Colonic mucosa (tissue), 4 donors: ENCODE measurements at places on chromosomes 6 and 20. TPM values are rescaled to one million over a fixed set of nuclear protein-coding genes. Genes with fewer than 3 reads are reported as not detected.

GRCh38 chr6:65113581-65113980 is 593.4 kb downstream of the EYS start:
- H3K36me3 ChIP-seq, result no peaks in the 10 kb centered on the region
- H3K27ac ChIP-seq, result no peak overlapping the region
- H3K4me1 ChIP-seq, result no peaks in the 10 kb centered on the region
- H3K4me3 ChIP-seq, result no peak overlapping the region

DNA sequence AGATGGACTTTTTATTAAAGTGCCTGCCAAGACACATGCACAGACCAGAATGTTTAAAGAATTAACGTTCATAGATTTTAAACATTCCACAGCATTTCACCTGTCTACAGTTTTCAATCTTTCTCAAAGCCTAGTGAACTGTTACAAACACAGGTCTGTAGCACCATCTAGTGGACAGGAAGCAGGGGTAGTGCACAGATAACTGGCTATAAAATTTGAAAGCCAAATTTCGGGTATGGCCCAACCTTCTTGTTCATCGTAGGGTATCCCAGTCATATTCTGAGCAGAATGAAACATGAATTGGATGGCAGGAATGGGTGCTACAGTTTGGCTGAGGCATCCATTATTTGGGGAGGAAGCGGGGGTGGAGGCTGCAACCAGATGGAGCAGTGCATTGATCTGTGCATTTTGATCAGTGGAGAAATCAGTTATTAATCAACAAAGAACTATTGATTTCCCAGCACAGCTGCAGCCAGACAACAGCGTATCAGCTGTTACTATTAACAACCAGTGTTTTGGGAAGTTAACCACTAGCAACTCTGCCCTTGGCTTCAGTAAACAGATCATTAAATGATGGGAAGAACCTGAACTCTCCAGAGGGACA is 56.1 kb upstream of the B3GAT2 start:
- no peaks in the 10 kb centered on the region for H3K27me3 ChIP-seq
- no peak overlapping the region for H3K4me3 ChIP-seq
- DNase-seq, result no peak

DNA sequence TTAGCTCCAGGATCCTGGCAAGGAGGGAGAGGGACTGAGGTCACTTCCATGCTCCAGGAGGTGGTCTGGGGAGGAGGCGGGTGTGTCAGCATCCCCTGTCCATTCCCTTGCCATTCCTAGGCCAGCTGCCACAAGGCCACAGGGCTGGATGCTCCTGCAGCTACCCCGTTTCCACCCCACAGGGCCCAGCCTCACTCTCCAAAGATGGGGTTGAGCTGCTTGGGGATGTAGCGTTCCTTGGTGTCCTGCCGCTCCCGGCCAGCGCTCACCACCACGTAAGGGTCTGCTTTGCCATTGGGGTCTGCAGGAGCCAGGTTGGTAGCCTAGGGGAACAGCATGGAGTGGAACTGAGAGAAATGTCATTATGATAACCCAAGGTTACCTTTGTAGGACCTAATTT is 23.0 kb downstream of the ERGIC3 start:
- no peaks in the 10 kb centered on the region for H3K27me3 ChIP-seq
- H3K27ac ChIP-seq, result no peak overlapping the region
- DNase-seq, result no peak
- H3K4me1 ChIP-seq, result no peaks in the 10 kb centered on the region
- no peak overlapping the region for H3K4me3 ChIP-seq
- no peaks in the 10 kb centered on the region for H3K36me3 ChIP-seq

DNA sequence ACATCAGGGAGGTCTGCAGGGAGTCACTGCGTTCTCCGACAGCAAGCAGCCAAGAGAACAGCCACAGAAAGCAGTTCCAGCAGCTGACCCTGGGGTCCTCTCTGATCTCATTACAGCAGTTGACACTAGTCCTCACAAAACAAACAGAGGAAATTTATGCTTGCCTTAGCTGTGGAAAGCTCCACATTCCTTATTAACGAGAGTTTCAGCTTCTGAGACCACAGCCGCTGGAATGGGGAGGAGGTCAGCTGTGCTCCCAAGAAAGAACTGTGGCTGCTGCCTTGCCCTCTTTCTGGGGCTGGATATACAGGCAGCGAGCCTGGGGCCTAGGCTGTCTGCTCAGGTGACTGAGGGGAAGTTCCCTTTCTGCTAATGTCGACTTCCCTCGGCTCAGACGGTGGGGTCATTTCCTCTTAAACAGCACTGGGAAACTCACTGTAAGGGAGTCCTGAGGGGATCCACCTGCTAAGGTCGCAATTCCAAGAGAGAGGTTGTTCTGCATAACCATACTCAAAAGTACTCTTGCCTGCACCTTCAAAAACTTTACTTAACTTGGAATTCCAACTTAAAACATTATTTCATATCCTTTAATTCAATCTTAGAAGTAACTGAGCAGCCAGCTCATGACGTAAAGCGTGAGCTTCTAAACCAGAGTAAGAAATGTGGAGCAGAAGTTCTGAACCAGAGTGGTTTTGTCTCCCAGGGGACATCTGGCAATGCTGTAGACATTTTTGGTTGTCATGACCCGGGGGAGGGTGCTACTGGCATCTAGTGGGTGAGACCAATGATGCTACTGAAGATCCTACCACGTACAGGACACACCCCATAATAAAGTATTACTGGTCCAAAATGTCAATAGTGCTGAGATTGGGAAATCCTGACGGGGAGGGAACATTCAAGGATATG is 80.3 kb downstream of the BACH2 start:
- no peak overlapping the region for H3K4me3 ChIP-seq
- H3K27me3 ChIP-seq, result no peaks in the 10 kb centered on the region
- H3K36me3 ChIP-seq, result no peaks in the 10 kb centered on the region
- DNase-seq, result peak; percentile 22
- peaks cover 4% of the 10 kb centered on the region for H3K4me1 ChIP-seq
- no peak overlapping the region for H3K27ac ChIP-seq

Gene TSBP1
- total RNA-seq, result not detected

DNA sequence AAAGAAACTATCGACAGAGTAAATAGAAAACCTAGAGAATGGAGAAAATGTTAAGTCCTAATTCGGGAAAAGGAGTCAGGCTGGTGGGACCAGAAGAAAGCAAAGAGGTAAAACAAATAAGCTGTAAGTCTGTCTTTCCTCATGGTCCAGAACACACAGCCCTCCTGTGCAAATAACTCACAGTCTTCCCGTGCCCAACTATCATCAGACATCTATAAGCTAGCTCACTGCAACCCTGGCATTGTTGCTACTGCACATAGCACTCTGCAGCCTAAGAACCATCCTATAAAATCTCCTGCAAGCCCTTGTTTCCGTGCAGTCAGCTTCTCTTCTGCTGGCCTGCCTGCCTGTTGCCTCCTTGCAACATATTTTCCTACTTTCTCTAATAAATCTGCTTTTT is 17.4 kb downstream of the HLA-DRA start:
- H3K4me1 ChIP-seq, result no peaks in the 10 kb centered on the region
- no peaks in the 10 kb centered on the region for H3K27me3 ChIP-seq
- no peak overlapping the region for H3K27ac ChIP-seq
- no peaks in the 10 kb centered on the region for H3K36me3 ChIP-seq

DNA sequence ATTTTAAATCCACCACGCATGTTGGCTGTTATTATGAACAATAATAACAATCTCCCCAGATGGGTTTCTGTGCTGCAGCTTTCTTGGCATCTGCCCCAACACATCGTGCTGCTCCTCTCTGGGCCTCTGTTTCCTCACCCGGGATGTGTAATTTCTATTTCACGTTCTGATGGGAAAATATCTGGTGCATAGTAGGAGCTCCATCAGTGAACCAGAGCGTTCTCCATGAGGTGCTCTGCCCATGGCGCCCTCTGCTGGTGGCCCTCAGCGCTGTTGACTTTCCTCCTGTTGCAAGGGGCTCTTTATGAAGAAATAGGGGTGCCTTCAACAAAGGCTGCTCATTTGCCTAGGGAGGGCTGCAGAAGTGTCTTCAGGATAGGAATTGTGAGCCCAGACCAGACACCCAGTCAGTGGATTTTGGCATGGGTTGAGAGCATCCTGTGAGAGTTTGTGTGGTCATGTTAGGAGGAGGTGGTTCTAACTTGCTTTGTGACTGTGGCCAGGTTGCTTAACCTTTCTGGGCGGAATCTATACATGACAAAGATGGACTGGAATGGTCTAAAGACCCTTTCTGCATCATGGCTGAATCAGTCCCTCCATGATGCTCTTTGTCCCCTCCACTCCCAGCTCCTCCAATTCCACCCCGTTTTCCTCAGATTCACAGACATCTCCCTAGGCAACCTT is 8.1 kb downstream of the SCRT2 start:
- no peak overlapping the region for H3K27ac ChIP-seq
- peak; percentile 61 for DNase-seq
- no peaks in the 10 kb centered on the region for H3K4me1 ChIP-seq
- peaks cover 34% of the 10 kb centered on the region for H3K27me3 ChIP-seq

DNA sequence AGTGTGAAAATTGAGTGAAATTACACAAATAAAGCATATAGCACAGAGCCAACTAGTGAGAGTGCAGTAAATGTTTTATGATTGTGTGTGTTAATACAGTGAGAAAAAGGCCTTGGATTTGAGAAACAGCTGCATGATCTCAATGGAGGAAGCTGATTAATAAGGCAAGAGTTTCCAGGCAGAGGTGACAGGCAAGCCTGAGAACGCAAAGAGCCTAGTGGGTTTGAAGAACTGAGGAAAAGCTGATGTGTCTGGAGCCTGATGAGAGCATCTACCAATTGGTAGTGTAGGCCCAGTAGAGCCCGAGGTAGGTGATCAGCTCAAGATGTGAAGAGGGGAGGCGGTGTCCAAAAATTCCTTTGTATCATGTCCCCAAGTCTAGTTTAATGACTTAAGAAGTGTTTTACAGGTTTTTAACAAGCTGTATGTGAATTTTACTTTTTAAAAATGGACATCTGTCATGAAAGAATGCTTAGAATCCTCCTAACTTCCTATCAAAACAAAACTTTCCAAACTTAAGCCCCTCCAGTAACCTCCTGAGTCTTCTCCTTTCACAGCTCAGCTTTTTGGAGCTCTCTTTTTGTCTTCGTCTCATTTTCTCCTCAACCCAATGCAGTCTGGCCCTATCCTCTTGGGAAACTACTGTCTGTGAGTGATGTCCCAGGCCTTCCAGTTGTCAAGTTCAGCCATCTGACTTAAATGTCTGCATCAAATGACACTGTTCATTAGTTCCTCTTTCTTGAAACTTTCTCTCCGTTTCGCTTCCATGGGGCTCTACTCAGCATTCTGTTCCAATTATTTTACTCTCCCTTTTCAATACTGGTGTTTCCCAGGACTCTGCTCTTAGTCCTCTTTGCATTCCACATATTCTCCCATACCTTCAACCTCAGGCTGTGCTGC is 1.2 kb downstream of the CDC40 start:
- no peaks in the 10 kb centered on the region for H3K36me3 ChIP-seq
- H3K27me3 ChIP-seq, result no peaks in the 10 kb centered on the region
- peak overlapping the region; percentile 74 for H3K4me3 ChIP-seq
- no peak for DNase-seq
- H3K27ac ChIP-seq, result no peak overlapping the region

DNA sequence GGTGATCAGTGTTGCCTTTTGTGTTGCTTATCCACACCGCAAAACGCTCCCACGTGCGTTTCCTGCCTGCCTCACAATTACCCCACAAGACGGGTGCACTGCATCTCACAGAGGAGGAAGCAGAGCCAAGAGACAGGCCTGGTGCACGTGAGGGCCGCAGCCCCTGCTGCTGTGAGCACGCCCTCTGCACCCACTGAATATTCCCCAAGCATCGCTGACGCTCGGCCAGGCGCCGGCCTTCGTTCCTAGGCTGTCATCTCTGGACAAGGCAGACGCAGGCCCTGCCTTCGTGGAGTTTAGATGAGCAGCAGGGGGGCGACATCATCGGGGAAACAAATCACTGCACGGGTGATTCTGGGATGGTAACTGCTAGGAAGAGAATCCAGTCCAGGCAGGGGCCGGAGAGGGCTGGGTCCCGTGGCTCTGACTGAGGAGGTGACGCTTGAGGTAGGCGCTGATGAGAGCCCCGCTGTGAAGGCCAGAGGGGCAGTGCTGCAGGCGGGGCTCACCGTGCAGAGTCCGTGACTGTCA is 162.4 kb upstream of the QKI start:
- H3K36me3 ChIP-seq, result no peaks in the 10 kb centered on the region
- no peaks in the 10 kb centered on the region for H3K27me3 ChIP-seq
- H3K4me1 ChIP-seq, result no peaks in the 10 kb centered on the region
- H3K27ac ChIP-seq, result no peak overlapping the region
- DNase-seq, result no peak

- H3K27me3 ChIP-seq, result no peaks in the 10 kb centered on the region
- H3K4me3 ChIP-seq, result no peak overlapping the region
- H3K27ac ChIP-seq, result no peak overlapping the region
- no peaks in the 10 kb centered on the region for H3K36me3 ChIP-seq
These were observed 155.4 kb downstream of the ERMARD start for GRCh38 chr6:169906688-169907418.

Gene SEMG1
- total RNA-seq, result 1.0 TPM

DNA sequence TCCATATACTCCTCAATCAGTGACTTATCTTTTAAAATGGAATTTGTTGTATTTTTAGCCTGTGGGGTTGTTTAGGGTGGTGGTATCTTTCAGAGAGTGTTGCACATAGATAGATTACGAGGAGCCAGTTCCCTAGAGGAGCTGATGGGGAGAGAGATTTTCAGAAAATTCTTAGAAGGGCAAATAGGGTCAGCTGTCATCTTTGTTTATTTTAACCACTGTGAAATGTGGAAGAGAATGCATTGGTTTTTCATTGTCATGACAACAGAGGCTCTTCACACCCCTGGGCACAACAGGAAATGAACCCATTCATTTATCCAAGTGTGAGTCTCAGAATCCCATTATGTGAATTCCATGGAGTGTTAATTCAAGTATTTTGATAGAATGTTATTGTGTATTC is 188.4 kb downstream of the JARID2 start:
- H3K4me3 ChIP-seq, result no peak overlapping the region
- no peak for DNase-seq
- H3K36me3 ChIP-seq, result no peaks in the 10 kb centered on the region
- H3K27me3 ChIP-seq, result no peaks in the 10 kb centered on the region
- H3K27ac ChIP-seq, result no peak overlapping the region
- no peaks in the 10 kb centered on the region for H3K4me1 ChIP-seq

- H3K27me3 ChIP-seq, result no peaks in the 10 kb centered on the region
- no peaks in the 10 kb centered on the region for H3K36me3 ChIP-seq
- H3K27ac ChIP-seq, result no peak overlapping the region
- DNase-seq, result no peak
- H3K4me3 ChIP-seq, result no peak overlapping the region
- H3K4me1 ChIP-seq, result no peaks in the 10 kb centered on the region
These were observed 190.5 kb downstream of the FNDC1 start for GRCh38 chr6:159359581-159360297.

DNA sequence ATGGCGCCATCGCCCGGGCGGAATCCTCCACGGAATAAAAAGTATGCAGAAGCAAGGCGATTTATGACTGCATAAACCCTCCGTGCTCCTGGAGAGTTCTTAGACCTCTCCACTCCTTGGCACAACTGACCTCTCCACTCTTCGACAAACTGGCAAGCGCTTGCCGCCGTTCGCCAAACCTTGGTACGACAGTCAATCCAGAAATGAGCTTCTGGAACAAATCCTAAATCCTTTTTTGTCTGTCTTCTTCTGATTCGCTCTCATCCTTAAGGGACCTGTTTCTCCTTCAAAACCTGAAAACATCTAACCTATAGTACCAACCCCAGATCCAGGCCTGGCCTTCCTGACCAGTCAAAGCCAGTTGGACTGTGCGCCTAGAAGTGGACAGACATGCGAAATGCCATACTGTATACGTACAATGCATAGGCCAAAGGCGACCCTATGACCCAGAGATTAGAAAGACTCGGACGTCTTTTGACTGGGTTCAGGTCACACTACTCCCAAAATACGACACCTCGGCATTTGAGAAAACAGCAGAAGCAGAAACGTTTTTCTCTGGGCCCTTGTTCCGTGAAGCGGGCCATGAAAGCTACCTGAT is 59.4 kb downstream of the TRIM27 start:
- H3K4me1 ChIP-seq, result peaks cover 4% of the 10 kb centered on the region
- H3K4me3 ChIP-seq, result peak overlapping the region; percentile 75
- no peaks in the 10 kb centered on the region for H3K36me3 ChIP-seq
- H3K27ac ChIP-seq, result peak overlapping the region; percentile 74
- DNase-seq, result peak; percentile 82
